SIG-M5 (cell line): ENCODE measurements at places on chromosomes 1 and 21.

- DNase-seq = no peak
Observed at GRCh38 chr1:42968654-42969053, 10.0 kb upstream of the SLC2A1 start.

GRCh38 chr1:154864189-154864975, 5.7 kb downstream of the KCNN3 start:
- no peak for DNase-seq

- no peak for DNase-seq
Observed at GRCh38 chr1:176863613-176864012, 300.9 kb downstream of the ASTN1 start.

DNA sequence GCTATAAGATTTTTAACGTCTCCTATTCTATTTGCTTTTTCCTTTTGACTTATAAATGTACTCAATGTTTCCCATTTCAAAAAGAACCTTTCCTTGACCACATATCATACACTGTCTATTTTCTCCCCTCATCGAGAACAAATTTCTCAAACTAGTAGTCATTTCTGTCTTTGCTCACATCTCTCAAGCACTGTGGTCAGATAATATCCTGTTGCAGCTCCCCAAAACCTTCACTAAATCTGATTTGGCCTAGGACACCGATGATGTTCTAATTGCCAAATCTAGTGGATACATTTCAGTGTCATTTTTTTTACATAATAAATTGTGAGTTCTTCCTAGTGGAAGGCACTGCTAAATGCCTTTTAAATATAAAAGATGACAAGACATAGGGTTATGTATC, 19.4 kb downstream of the CXADR start:
- DNase-seq = no peak

- no peak for DNase-seq
Observed at GRCh38 chr1:57272150-57272549, 151.7 kb downstream of the DAB1 start.

GRCh38 chr1:182253319-182253860, 138.2 kb downstream of the GLUL start:
- no peak for DNase-seq

GRCh38 chr1:241156231-241156965, 200.6 kb downstream of the RGS7 start:
- DNase-seq = no peak

DNA sequence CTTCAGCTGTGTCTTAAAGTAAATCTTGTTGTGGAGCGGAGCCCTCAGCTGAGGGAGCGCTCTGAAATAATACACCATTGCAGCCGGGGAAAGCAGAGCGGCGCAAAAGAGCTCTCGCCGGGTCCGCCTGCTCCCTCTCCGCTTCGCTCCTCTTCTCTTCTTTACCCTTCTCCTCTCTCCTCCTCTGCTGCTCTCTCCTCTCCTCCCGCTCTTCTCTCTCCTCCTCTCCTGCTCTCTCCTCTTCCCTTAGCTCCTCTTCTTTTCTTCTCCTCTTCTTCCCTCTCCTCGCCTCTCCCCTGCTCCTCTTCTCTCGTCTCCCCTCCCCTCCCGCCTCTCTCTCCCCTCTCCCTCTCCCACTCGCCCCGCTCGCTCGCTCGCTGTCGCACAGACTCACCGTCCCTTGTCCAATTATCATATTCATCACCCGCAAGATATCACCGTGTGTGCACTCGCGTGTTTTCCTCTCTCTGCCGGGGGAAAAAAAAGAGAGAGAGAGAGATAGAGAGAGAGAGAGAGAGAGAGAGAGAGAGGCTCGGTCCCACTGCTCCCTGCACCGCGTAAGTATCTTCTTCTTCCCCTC, at the start of gene PROX1:
PROX1 (plus strand) TSS at position 47 of the 580 bp plus-strand sequence. CDS start 8,563 bp downstream, outside the sequence.
- no peak for DNase-seq

DNA sequence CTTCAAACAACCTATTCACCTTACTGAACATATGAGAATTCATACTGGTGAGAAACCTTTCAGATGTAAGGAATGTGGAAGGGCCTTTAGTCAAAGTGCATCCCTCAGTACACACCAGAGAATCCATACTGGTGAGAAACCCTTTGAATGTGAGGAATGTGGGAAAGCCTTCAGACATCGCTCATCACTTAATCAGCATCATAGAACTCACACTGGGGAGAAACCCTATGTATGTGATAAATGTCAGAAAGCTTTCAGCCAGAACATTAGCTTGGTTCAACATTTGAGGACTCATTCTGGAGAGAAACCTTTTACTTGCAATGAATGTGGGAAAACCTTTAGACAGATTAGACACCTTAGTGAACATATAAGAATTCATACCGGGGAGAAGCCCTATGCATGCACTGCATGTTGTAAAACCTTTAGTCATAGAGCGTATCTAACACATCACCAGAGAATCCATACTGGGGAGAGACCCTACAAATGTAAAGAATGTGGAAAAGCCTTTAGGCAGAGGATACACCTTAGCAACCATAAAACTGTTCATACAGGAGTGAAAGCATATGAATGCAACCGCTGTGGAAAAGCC, 13.2 kb upstream of the EXO5 start:
- DNase-seq = no peak

- no peak for DNase-seq
Observed at GRCh38 chr1:230068952-230069684, 2.1 kb downstream of the GALNT2 start.

GRCh38 chr1:2163205-2163604, 31.4 kb downstream of the FAAP20 start:
- DNase-seq = no peak

GRCh38 chr21:46080171-46081021, 17.5 kb upstream of the COL6A2 start:
- no peak for DNase-seq

DNA sequence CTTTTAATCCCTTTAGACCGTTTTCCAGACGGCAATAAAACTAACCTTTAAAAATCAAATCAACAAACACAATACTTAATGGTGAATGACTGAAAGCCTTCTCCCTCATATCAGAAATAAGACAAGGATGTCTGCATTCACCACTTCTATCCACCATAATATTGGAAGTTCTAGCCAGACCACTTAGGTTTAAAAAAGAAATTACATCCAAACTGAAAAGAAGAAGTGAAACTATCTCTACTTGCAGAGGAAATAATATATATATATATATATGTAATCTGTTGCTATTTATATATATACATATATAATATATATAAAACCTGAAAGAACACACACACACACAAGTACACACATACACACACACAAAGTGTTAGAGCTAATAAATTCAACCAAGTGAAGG, 100.4 kb downstream of the BRINP3 start:
- no peak for DNase-seq
